ENCODE measurements at places on chromosomes 1 and 21.

GRCh38 chr1:169904834-169905233 lies 11.1 kb upstream of the SCYL3 start:
- no peaks in the 10 kb centered on the region for H3K36me3 ChIP-seq
- H3K27me3 ChIP-seq, result no peaks in the 10 kb centered on the region
- no peak overlapping the region for H3K4me3 ChIP-seq
- no peak overlapping the region for H3K27ac ChIP-seq

GRCh38 chr1:82319546-82319945 lies 518.8 kb downstream of the ADGRL2 start:
- no peak overlapping the region for H3K4me3 ChIP-seq
- no peak for DNase-seq
- peaks cover 55% of the 10 kb centered on the region for H3K4me1 ChIP-seq
- H3K27me3 ChIP-seq, result no peaks in the 10 kb centered on the region

- H3K4me3 ChIP-seq, result no peak overlapping the region
- no peaks in the 10 kb centered on the region for H3K27me3 ChIP-seq
- no peaks in the 10 kb centered on the region for H3K4me1 ChIP-seq
- no peaks in the 10 kb centered on the region for H3K36me3 ChIP-seq
- no peak for DNase-seq
- H3K27ac ChIP-seq, result no peak overlapping the region
Measured at GRCh38 chr1:96525657-96526557, 195.7 kb upstream of the PTBP2 start.

DNA sequence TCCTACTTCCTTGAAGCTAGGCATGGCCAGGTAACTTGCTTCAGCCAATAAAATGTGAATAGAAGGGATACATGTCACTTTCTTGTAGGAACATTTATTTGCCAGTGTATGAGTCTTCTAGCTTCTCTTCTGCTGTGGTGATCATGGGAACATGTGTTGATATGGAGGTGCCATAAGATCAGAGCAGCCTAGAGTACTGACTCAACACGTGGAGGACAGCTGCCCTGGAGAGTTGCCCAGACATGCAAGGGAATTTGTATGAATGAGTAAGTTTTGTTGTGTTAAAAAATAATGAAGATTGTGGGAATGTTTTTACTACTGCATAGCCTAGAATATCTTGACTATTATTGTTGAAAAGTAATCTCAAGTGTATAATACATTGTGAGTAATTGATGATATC lies 502.3 kb downstream of the NUF2 start:
- peaks cover 11% of the 10 kb centered on the region for H3K4me1 ChIP-seq
- no peaks in the 10 kb centered on the region for H3K27me3 ChIP-seq
- peak overlapping the region; percentile 41 for H3K27ac ChIP-seq
- H3K36me3 ChIP-seq, result no peaks in the 10 kb centered on the region
- DNase-seq, result peak; percentile 59

DNA sequence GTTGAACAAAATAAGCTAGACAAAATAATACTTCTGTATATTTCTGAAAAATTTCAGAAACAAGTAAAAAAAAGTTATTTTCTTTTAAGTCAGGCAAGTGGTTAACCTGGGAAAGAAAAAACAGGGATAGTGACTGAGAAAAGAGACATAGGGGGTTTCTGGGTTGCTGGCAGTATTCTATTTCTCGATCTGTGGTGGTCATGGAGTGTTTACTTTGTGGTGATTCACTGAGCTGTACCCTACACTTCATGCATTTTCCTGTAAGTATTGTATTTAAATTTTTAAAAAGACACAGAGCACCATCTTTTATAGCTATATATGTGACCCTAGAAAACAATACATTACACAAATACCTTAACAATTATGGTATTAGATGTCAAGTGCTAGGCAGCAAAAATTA lies 58.2 kb downstream of the ZNF644 start:
- H3K4me3 ChIP-seq, result no peak overlapping the region
- DNase-seq, result no peak
- H3K27ac ChIP-seq, result no peak overlapping the region

- H3K4me3 ChIP-seq, result no peak overlapping the region
- peaks cover 18% of the 10 kb centered on the region for H3K36me3 ChIP-seq
- peak overlapping the region; percentile 79 for H3K27ac ChIP-seq
- peaks cover 46% of the 10 kb centered on the region for H3K4me1 ChIP-seq
- no peak for DNase-seq
Measured at GRCh38 chr1:167791281-167792187, 69.8 kb downstream of the MPZL1 start.

DNA sequence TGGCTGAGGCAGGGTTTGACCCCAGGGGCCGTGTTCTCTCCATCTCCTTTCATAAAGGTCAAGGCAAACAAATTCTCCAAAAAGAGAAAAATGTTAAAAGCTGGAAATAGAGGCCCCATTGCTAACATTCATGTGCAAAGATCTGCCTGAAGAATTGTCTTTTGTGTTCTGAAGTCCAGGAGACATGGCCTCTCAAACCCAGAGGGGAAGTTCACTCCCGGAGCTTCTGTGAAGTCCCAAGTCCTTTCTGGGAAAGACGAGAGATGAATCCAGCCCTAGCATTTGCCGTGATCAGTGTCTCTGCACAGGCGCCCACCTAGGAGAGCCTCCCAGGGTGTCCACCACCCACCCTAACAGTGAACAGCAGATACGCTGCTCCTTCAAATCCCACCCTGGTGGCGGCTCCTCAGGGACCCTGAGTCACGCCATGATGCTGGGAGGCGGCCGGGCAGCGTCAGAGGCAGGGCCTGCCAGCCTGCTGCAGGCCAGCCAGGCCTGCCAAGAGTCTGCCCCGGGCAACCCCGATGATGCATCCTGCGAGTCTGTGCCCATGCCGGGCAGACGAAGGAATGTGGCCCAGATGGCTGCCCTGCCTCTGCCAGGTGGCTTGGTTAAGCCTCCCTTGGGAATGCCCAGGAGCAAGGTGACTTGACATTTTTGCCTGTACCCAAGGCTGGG lies 5.2 kb upstream of the C2CD2 start:
- H3K27ac ChIP-seq, result peak overlapping the region; percentile 92
- peaks cover 27% of the 10 kb centered on the region for H3K4me1 ChIP-seq
- DNase-seq, result peak; percentile 85
- H3K4me3 ChIP-seq, result no peak overlapping the region
- no peaks in the 10 kb centered on the region for H3K36me3 ChIP-seq

DNA sequence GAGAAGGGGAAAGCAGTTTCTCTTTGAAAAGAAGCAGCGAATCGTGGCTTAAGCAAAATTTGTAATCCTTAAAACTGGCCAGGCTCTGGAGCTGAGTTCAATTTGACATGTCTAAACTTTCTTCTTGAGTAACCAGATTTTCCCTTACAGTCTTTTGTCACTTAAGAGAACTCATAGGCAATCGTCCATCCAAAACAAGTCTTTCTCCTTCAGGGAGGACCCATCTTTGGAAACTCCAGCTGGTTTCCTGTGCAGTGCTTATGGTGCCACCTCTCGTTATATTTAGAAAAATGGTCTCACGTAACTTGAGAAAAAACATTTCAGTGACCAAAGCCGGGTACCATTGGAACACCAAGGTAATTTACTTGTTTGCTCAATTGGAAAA lies 1.8 kb upstream of the PTTG1IP start:
- H3K27ac ChIP-seq, result peak overlapping the region; percentile 93
- H3K36me3 ChIP-seq, result peaks cover 6% of the 10 kb centered on the region

GRCh38 chr1:24301785-24302175 lies 17.4 kb upstream of the GRHL3 start:
- no peaks in the 10 kb centered on the region for H3K27me3 ChIP-seq
- peak overlapping the region; percentile 7 for H3K27ac ChIP-seq
- no peaks in the 10 kb centered on the region for H3K36me3 ChIP-seq
- H3K4me3 ChIP-seq, result no peak overlapping the region

DNA sequence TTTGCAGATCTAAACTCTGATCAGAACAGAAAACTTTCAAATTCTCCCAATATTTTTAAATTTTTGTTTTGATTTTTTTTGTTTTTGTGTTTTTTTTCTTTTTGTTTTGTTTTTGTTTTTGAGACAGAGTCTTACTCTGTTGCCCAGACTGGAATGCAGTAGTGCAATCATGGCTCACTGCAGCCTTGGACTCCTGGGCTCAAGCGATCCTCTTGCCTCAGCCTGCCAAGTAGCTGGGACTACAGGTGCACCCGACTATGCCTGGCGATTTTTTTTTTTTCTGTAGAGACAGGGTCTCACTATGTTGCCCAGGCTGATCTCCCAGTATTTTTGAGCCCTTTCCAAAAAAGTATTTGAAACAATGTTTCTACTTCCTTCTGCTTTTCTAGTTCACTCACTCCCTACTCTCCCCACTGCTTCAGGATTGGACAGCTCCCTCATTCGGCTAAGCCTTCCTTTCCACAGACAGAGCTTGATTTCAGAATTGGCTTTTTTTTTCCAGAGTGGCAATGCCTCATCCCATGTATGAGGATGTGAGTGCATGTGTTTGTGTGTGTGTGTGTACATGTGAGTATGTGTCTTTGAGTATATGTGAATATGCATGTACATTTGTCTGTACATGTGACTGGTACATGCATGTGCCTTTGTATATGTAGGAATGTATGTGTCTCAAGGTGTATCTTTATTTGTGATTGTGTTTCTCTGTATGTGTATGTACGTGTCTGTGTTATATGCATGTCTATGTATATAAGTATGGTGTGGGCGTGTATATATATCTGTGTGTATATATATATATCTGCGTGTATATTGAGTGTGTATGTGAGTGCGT lies 11.9 kb downstream of the LHX4 start:
- no peak overlapping the region for H3K27ac ChIP-seq
- peaks cover 55% of the 10 kb centered on the region for H3K27me3 ChIP-seq
- no peaks in the 10 kb centered on the region for H3K36me3 ChIP-seq

DNA sequence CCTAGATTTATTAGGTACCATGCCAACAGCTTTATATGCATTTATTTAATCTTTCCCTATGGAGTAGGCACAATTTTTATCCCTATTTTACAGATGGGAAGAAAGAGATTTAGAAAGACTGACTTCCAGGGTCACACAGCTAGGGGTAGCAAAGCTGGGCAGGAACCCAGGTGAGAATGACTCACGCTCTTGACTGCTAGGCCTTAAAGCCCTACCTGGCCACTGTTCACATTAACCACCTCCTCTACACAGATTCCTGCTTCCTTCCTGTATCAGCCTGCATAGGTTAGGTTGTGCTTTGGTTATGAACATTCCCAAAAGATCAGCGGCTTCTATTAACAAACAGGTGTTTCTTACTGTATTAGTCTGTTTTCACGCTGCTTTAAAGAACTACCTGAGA lies 53.2 kb downstream of the DNAJC6 start:
- no peaks in the 10 kb centered on the region for H3K4me1 ChIP-seq
- no peak overlapping the region for H3K27ac ChIP-seq
- H3K27me3 ChIP-seq, result no peaks in the 10 kb centered on the region

DNA sequence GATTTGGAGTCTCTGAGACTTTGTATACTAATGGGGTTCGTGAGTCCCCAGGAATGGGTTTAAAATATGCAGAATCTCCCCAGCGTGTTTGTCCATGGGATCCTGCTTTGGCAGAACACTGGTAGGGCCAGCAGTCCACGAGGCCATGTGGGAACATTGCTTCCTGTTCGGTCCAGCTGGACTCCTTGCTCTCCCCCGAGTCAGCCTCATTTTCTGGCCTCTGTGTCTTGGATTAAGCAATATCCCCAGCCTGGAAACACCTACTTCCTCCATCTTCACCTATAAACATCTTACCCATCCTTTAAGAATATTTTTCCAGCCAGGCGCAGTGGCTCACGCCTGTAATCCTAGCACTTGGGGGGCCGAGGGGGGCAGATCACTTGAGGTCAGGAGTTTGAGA lies 142.4 kb downstream of the NAV1 start:
- H3K4me1 ChIP-seq, result no peaks in the 10 kb centered on the region
- H3K4me3 ChIP-seq, result no peak overlapping the region
- DNase-seq, result no peak
- H3K27me3 ChIP-seq, result no peaks in the 10 kb centered on the region
- no peak overlapping the region for H3K27ac ChIP-seq

- no peak for DNase-seq
- H3K4me3 ChIP-seq, result no peak overlapping the region
- no peaks in the 10 kb centered on the region for H3K4me1 ChIP-seq
- no peak overlapping the region for H3K27ac ChIP-seq
- H3K27me3 ChIP-seq, result no peaks in the 10 kb centered on the region
Measured at GRCh38 chr1:119318466-119319309, 49.9 kb upstream of the HAO2 start.

GRCh38 chr1:213376862-213377372 lies 325.9 kb downstream of the RPS6KC1 start:
- H3K4me3 ChIP-seq, result no peak overlapping the region
- no peak overlapping the region for H3K27ac ChIP-seq
- no peaks in the 10 kb centered on the region for H3K36me3 ChIP-seq

Data from RWPE2 (cell line).